Kasumi-1 (cell line): ENCODE measurements at places on chromosomes 1 and 21.
A peak's percentile ranks its signal among the peaks of the same experiment; 100 is the strongest.

DNA sequence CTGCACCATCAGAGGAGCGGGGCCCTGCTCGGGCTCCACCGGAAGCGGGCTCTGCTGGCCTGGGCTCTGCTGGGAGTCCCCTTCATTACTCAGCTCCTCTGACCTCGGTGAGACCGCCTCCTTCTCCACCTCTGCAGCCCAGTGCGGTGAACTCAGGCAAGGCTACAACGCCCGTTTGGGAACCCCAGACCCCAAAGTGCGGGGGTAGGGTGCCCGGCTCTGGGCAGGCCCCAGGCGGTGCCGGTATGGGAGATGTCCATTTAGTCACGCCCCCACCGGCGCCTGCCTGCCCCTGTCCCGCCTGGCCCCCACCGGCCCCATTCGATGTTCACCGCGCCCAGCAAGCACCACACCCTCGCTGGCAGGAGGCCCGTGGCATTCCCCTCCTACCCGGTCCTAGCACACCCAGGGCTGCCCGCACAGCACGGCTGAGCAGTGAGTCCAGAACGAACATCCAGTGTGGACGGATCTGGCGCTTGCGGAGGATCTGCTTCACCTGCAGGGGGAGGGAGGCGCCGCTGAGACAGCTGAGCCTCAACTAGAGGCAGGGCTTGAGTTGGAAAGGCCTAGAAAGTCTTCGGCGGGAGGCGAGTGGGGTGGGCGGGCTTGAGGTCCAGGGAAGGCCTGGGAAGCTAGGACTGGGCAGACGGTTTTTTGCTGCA is 10.0 kb downstream of the MAP3K6 start:
- DNase-seq = no peak

DNA sequence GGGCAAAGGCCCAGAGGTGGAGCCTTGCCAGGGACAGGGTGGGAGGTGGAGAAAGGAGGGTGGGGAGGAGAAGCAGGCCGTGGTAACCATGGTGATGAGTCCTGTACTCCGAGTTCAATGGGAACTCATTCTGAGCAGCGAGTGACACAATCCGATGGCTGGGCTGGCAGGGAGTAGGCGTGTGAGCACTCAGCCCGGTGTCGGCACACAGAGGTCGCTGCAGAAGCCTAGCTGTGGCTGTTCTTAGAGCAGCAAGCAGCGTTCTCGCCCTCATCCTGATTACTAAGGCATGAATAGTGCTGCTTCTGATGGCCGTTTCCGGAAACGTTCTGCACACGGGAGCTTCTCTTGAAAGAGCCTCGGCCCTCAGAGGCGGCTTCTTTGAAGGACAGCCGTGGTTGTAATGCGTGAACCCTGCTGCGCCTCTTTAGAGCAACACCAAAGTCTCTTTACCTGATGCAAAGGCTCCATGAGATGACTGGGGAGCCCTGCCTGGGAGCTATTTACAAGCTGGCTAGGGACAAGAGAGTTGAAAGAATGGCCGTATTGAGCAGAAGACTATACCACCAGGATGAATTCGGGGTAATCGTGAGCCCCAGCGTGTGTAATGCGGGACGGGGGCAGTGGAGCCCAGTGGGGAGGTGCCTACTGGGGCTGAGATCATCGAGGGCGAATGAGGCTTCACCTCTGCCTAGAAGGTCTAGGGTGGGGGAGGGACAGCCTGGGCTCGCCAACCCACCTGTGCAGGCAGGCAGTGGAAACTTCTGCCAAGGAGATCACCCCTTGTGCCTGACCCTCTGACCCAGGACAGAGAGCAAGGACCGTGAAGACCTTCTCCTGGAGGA is 72.8 kb upstream of the PAX7 start:
- no peak for DNase-seq

GRCh38 chr1:18304151-18304869 is 176.4 kb upstream of the KLHDC7A start:
- no peak for DNase-seq

DNA sequence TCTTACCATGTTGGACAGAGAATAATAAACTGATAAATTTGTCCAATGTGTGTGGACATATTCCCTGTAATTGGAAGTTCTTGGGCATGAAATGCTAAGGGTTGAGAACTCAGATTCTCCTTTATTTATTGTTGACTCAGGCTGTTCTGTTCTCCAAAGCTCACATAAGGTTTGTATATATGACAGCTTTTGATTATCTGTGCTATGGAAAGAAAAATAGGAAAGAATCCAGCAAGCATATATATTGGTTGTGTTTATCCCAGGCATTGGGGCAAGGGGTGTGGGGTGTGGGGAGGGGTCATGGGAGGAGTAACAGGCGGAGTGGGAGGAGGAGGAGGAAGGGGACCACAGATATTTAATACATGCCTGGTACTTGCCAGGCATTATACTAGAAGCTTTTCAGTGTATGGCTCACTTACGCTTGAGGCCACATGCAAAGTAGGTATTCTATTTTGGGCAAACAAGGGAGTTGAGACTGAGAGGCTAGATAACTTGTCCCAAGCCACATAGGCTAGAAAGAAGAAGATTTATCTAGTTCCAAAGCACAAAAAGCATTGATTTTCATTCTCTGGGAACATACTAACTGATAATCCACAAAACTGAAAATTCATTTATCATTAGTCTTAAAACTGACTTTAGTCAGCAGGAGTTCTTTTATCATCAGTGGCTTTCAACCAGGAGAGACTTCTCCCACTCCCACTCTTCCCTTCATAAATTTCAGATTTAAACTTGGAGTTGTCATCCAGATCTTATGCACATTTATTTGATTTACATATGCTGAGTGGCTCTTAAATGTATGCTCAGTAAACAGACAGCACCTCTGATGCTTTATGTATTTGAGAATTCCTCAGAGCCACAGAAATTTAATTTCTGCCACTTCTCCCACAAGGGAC is 27.2 kb downstream of the NGF start:
- no peak for DNase-seq

DNA sequence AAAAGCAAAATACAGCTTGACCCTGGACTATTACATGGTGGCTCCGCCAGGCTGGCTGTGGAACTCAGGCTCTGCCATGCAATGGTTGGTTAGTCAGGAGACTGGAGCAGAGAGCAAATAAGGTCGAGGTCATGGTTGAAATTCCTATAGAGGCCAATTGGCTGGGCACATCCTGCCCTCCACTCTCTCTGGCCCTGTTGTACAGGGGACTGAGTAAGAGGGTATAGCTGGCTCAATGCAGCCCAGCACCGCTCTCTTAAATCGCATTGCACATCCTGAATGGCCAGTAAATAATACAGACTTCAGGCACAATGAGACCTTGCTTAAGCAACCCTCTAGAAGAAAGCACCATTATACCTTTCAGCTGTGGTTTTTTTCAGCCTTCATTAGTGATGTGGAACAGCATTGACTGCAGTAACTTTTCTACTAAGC is 59.3 kb upstream of the PPP2R5A start:
- no peak for DNase-seq

GRCh38 chr1:41645062-41645461 is 160.6 kb upstream of the EDN2 start:
- DNase-seq = no peak

GRCh38 chr1:217857061-217857460 is 225.9 kb downstream of the SPATA17 start:
- no peak for DNase-seq

DNA sequence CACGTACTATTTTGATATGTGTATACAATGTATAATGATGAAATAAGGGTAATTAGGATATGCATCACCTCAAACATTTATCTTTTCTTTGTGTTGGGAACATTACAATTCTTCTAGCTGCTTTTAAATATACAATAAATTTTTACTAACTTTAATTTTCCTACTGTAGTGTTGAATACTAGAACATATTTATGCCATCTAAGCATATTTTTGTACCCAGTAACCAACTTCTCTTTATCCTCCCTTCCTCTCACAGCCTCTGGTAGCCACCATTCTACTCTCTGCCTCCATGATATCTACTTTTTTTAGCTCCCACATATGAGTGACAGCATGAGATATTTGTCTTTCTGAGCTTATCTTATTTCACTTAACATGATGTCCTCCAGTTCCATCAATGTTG is 468.0 kb downstream of the COL11A1 start:
- no peak for DNase-seq

GRCh38 chr1:82464362-82465001 is 663.7 kb downstream of the ADGRL2 start:
- DNase-seq = no peak

DNA sequence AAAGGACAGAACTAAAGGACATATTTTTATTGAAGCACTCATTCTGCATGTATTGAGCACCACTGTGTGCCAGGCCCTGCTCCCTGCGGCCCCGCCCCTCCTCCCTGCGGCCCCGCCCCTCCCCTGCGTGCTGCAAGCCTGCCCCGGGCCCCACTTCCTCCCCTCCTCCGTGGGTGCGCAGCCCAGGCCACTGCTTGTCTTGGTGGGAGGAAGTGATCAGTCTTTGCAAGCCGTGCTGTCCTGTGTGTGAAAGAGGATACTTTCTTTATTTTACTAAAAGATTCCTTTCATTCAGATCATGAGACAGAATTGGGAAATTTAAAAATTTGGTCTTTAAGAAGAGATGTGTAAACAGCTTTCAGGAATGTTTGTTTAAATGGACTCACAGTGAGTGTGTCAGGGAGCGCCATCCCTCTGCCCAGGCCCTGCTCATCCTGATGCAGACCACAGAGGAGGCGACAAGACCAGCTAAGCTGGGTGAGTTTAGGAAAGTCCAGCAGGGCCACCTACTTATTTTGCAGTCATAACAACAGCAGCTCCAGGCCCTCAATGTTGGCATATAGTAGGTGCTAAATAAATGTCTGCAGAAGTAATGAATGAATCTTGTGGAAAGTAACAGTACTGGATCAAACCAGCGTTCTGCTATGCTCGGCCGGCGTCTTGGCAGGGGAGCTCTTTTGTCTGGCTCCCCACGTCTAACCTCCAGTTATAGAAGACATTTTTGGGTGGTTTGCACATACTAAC is 88.3 kb upstream of the SELENON start:
- peak; percentile 37 for DNase-seq

DNA sequence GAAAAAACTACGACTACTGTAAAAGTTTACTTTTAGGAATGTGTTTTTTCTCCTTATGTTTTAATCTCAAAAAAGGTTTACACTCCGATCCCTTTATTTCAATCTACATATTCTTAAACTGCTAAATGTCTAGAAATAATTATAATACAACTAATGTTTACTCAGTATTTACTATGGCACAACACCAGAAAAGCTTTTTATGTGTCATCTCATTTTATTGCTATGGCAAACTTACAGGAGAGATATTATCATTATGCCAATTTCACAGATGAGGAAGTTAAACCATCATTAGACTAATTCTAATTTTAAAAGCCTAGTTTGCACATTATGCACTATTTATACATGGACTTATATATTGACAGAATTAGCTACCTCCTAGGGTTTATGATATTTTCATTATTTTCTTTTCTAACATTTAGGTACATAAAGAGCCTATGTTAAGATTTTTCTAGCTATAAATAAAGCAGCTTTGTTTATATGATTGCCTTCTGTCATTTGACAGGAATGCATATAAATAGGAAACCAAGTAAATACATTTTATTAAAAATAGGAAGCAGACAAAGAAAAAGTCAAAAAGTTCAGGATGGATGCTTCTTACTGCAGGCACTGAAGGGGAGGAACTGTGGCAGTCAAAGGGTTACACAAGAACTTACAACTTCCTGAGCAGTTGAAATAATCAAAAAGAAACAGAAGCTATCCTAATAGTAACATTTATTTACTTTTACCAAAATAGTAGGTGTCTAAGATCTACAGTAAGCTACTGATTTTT is 442.4 kb downstream of the LTN1 start:
- no peak for DNase-seq

DNA sequence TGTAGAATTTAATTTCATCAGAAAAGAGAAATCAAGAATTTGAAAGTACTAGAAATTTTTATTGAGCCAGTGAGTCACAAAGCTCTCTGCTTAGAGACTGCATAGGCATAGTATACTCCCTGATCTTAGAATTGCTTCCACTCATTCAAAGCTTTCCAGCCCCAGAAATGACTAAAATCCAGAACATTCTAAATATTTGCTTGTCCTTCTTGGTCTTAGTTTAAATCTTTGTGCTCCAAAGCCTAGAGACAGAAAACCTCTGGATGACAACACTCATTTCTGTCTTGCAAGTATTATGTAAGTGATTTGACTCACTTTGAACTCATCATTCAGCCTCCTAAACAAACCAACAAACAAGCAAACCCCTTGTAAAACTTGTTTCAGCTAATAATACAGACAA is 74.2 kb downstream of the PTPRC start:
- no peak for DNase-seq

- DNase-seq = no peak
These were observed 228.3 kb downstream of the FMN2 start for GRCh38 chr1:240319998-240320397.

DNA sequence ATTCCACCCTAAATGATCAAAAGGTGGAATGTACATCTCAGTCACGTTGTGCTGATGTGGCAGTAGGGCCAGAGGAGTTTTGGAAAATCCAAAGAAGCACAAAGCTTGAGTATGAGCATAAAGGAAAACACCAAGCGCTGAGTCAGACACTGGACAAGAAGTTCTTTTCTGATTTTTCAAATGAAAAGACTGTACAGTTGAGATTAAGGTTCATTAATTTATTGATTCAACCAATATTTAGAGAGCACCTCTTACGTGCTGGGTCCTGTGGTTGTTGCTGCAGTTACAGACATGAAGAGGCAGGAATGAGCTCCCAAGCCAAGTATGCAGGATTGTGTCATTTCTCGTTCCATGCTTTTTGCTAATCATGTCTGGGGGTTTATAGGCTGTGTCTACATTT is 28.9 kb upstream of the APP start:
- no peak for DNase-seq

DNA sequence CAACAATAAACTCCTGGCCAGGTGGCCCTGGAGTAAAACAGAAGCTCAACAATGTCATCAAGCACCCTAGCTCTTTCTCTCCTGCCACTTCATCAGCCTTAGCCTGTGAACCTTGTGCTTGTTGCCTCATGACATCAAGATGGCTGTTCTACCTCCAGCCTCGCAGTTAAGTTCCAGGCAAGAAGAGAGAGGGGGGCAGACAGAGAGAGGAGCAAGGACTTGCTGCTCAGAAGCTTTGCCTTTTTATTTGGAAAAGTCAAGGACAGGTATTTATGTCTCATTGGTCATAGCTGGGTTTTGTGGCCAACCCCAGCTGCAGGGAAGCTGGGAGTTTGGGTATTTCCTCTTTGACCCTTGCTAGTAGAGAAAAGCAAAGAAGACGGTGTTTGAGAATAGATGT is 60.3 kb upstream of the GADD45A start:
- no peak for DNase-seq

- no peak for DNase-seq
These were observed 620.5 kb upstream of the PKN2 start for GRCh38 chr1:88063605-88064004.
